Nephron progenitor cell (in vitro differentiated cells): ENCODE measurements at places on chromosomes 4 and X.
A peak's percentile ranks its signal among the peaks of the same experiment; 100 is the strongest.

- DNase-seq: no peak
- no peak overlapping the region for H3K27ac ChIP-seq
- no peak overlapping the region for H3K4me3 ChIP-seq
- peaks cover 26% of the 10 kb centered on the region for H3K36me3 ChIP-seq
These were observed 87.7 kb downstream of the RLIM start for GRCh38 chrX:74526764-74527163.

DNA sequence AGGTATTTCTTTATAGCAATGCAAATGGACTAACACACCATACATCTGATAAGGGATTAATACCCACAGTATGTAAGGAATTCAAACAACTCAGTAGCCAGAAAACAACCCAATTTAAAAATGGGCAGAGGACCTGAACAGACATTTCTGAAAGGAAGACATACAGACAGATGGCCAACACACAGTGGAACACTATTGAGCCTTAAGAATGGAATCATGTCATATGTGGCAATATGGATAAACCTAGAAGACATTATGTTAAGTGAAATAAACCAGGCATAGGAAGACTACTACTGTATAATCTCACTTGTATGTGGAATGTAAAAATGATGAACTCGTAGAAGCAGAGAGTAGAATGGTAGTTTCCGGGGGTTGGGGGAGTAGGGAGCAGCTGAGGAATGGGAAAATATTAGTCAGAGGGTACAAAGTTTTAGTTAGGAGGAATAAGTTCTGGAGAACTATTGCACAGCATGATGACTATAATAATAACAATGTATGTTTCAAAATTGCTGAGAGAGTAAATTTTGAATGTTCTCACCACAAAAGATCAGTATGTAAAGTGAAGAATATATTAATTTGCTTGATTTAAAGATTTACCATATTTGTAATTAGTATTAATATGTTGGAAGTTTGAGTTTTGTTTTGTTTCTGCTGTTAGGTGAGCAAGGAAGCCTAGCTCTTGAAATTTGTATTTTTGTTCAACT lies 25.2 kb downstream of the WDR44 start:
- H3K4me1 ChIP-seq: no peaks in the 10 kb centered on the region
- H3K27me3 ChIP-seq: no peaks in the 10 kb centered on the region
- H3K36me3 ChIP-seq: peaks cover 32% of the 10 kb centered on the region
- H3K4me3 ChIP-seq: no peak overlapping the region

GRCh38 chr4:140081641-140082390 lies 72.2 kb downstream of the MAML3 start:
- H3K27me3 ChIP-seq: no peaks in the 10 kb centered on the region
- peaks cover 4% of the 10 kb centered on the region for H3K36me3 ChIP-seq
- peak; percentile 15 for DNase-seq
- H3K27ac ChIP-seq: peak overlapping the region; percentile 100
- H3K4me1 ChIP-seq: peaks cover 97% of the 10 kb centered on the region

DNA sequence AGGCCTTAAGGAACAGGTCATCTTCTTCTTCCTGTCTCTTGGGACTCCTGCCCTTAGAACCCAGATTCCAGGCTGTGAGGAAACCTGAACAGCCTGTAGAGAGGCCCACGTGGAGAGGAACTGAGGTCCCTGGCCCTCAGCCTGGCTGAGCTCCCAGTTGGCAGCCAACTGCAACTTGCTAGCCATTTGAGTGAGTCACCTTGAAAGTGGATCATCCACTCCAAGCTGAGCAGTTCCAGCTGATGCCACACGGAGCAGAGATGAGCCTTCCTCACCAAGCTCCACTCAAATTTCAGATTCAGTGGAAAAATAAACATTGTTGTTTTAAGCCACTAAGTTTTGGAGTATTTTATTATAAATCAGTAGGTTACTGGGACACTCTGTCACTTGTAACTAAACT lies 392.5 kb downstream of the BCOR start:
- H3K4me1 ChIP-seq: no peaks in the 10 kb centered on the region
- DNase-seq: no peak
- H3K36me3 ChIP-seq: no peaks in the 10 kb centered on the region
- no peak overlapping the region for H3K4me3 ChIP-seq
- peaks cover 20% of the 10 kb centered on the region for H3K27me3 ChIP-seq

DNA sequence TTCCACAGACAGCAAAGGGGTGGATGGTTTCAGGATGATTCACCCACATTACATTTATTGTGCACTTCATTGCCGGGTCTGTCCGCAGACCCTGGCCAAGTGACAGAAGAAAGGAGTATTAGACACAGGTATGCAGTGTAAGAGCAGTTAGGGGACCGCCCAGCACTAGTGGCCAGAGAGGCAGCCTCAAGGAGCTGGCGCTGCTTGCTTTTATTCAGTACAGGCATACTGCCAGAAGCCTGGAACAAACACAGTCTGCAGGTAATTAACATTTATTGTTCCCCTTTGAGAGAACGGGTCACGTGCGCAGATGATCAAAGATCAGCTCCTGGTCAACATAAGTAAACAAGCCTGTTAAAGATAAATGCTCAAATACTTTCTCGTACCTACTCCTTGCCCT lies 1639.0 kb upstream of the IGFBP7 start:
- DNase-seq: no peak
- H3K27me3 ChIP-seq: no peaks in the 10 kb centered on the region
- H3K27ac ChIP-seq: no peak overlapping the region
- no peaks in the 10 kb centered on the region for H3K36me3 ChIP-seq
- no peak overlapping the region for H3K4me3 ChIP-seq

DNA sequence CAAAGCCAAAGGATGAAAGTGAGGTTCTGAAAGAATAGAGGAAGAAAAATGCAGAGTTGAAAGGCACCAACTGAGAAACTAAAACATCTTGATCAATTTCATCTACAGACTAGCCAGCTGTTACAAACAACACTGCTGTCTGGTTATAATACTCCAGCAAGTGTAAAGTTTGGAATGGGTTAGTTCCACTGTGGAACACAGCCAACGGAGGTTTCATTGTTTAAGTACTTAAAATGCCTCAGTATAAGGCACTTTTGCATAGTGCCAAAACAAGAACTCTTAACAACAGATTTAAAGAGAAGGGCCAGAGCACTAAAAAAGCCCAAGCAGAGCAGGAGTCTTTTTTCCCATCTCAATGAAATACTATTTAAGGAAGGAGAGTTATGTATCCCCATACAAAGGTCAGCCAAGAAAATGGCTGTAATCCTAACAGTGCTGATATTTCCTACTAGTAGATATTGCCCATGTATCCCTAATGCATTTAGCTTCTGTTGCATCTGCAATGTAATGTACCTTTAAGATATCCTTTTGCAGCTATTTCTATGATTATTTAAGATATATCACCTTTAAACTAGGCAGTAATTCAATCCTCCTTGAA lies 16.5 kb downstream of the ACSL4 start:
- peak overlapping the region; percentile 28 for H3K27ac ChIP-seq
- H3K4me3 ChIP-seq: no peak overlapping the region

GRCh38 chr4:81913427-81913879 lies 441.7 kb upstream of the RASGEF1B start:
- peak; percentile 68 for DNase-seq
- no peaks in the 10 kb centered on the region for H3K36me3 ChIP-seq
- peaks cover 10% of the 10 kb centered on the region for H3K27me3 ChIP-seq
- peak overlapping the region; percentile 12 for H3K4me3 ChIP-seq
- H3K4me1 ChIP-seq: peaks cover 21% of the 10 kb centered on the region

- DNase-seq: no peak
- no peaks in the 10 kb centered on the region for H3K36me3 ChIP-seq
- peaks cover 11% of the 10 kb centered on the region for H3K4me1 ChIP-seq
- H3K4me3 ChIP-seq: no peak overlapping the region
- no peak overlapping the region for H3K27ac ChIP-seq
These were observed 54.5 kb upstream of the NOCT start for GRCh38 chr4:138961129-138961528.

DNA sequence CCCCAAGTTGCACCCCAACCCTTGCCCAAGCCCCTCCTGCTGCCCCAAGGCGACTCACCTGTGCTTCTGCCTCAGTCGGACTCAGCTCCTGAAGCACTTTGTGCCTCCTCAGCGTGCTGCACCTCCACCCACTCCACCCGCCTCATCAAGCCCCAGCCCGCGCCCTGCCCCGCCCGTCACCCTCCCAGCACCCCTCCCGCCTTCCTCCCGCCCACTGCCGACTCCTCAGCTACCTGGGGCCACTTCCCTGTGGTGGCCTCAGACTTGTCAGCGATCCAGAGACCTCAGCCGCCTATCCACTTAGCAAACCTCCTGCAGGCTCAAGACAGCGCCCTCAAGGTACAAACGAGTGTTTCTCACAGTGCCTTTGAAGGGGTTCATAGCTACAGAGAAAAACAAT lies 19.6 kb upstream of the IQCM start:
- no peaks in the 10 kb centered on the region for H3K36me3 ChIP-seq
- H3K27me3 ChIP-seq: no peaks in the 10 kb centered on the region
- H3K4me3 ChIP-seq: no peak overlapping the region
- peaks cover 5% of the 10 kb centered on the region for H3K4me1 ChIP-seq

- no peak overlapping the region for H3K4me3 ChIP-seq
- H3K4me1 ChIP-seq: peaks cover 10% of the 10 kb centered on the region
- H3K27ac ChIP-seq: no peak overlapping the region
- H3K36me3 ChIP-seq: no peaks in the 10 kb centered on the region
- no peak for DNase-seq
These were observed 763 bp downstream of the ASB9 start for GRCh38 chrX:15269120-15269519.

DNA sequence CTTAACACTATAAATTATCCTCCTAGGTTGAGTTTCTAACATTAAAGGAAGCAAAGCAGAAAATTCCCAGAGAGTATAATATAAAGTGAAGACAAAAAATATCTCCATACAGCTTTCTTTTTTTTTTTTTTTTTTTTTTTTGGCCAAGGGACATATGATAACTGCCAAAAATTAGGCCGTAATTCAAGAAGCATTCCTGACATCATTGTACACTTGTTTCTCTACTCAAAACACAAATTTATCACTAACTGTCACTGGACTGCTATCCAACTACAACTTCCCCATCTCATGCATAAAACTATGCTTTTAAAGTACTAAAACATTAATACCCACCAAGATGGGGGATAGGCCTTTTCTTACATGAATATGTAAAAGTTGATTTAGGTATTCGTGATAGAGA lies 77.2 kb downstream of the DCHS2 start:
- H3K4me3 ChIP-seq: no peak overlapping the region
- DNase-seq: no peak
- H3K4me1 ChIP-seq: peaks cover 25% of the 10 kb centered on the region

DNA sequence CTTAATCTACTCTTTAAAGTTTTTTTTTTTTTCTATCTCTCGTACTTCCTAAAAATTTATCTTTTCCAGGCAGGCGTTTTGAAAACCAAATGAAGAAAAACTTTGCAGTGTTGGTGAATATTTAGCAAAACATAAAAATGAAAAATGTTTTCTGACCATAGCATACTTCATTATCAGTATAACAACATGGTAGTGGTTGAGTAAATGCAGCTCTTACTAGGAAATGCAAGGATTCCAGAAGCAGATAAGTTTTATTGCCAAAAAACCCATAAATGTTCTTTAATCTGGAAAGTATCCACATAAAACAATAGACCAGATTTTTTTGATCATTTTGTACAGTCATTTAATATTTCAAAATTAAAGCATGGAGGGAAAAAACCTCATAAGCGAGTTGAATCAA lies 136.9 kb upstream of the GUCY1A1 start:
- DNase-seq: no peak
- H3K27ac ChIP-seq: no peak overlapping the region
- H3K4me3 ChIP-seq: no peak overlapping the region
- no peaks in the 10 kb centered on the region for H3K4me1 ChIP-seq

DNA sequence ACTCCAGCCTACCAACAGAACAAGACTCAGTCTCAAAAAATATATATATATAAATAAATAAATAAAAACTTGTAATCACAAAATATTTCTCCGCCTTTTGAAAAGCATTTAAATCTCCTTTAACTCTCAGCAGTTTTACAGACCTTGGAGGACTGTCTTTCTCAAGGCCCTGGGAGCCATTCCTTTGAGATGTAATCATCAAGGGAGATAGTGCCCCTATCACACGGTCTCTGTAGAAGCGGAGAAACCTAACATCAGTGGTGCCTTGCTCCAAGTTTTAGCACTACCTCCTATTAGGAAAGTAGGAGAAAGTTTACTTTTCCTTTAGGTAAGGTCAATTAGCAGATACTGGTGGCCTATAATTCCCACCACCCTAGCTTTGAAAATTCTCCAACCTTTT lies 58.5 kb downstream of the ANTXR2 start:
- DNase-seq: no peak
- H3K27ac ChIP-seq: no peak overlapping the region
- H3K36me3 ChIP-seq: peaks cover 24% of the 10 kb centered on the region
- H3K4me1 ChIP-seq: no peaks in the 10 kb centered on the region

GRCh38 chr4:142463206-142463605 lies 382.9 kb downstream of the INPP4B start:
- H3K27me3 ChIP-seq: no peaks in the 10 kb centered on the region
- H3K4me1 ChIP-seq: peaks cover 88% of the 10 kb centered on the region
- H3K4me3 ChIP-seq: no peak overlapping the region
- peaks cover 7% of the 10 kb centered on the region for H3K36me3 ChIP-seq

DNA sequence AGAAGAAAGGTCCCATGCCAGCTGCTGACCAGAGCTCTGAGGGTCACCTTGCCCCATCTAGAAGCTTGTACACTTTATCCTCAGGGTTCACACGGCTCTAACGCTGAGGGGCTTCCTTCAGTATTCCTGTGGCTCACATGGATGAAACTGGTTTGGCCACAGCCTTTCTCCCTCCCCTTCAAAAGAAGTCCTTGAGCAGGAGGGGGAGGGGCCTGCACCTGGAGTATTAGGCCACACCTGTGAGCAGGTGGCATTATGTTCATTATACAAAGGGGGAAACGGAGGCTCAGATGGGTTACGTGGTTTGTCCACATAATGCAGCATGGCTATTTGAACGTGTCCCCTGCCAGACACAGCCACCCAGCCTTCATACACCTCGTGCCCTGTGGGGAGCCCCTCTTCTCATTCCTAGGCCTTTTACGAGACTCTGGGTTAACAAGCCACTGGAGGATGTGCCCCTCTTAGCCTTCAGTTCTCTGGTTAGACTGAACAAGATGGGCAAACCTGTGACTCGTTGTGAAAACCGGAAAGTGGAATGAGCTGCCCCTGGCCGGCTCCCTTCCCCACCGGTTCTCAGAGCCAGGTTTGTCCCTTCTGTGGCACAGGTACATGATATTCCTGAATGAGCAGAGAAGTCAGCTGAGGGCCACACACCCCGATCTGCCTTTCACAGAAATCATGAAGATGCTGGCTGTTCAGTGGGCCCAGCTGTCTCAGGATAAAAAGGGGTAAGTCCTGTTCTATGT lies 27.2 kb upstream of the JAKMIP1 start:
- H3K27ac ChIP-seq: no peak overlapping the region
- H3K36me3 ChIP-seq: no peaks in the 10 kb centered on the region
- DNase-seq: no peak
- peaks cover 41% of the 10 kb centered on the region for H3K27me3 ChIP-seq

- no peaks in the 10 kb centered on the region for H3K27me3 ChIP-seq
- H3K4me1 ChIP-seq: peaks cover 64% of the 10 kb centered on the region
- H3K36me3 ChIP-seq: peaks cover 27% of the 10 kb centered on the region
- DNase-seq: no peak
- H3K27ac ChIP-seq: peak overlapping the region; percentile 7
- peak overlapping the region; percentile 42 for H3K4me3 ChIP-seq
These were observed 30.6 kb downstream of the PCDH19 start for GRCh38 chrX:100379388-100379986.

GRCh38 chr4:39232100-39232499 lies 49.8 kb downstream of the WDR19 start:
- H3K27ac ChIP-seq: no peak overlapping the region
- no peak for DNase-seq
- no peak overlapping the region for H3K4me3 ChIP-seq

- H3K4me3 ChIP-seq: no peak overlapping the region
- H3K36me3 ChIP-seq: no peaks in the 10 kb centered on the region
- H3K4me1 ChIP-seq: no peaks in the 10 kb centered on the region
- H3K27me3 ChIP-seq: no peaks in the 10 kb centered on the region
- no peak for DNase-seq
These were observed 116.8 kb downstream of the TENT5D start for GRCh38 chrX:80537096-80537495.
